ENCODE measurements at places on chromosomes 2 and 18.

GRCh38 chr2:214034417-214034816 is 376.4 kb upstream of the VWC2L start:
- no peak for DNase-seq

GRCh38 chr2:46171411-46171953 is 125.7 kb upstream of the EPAS1 start:
- no peak for DNase-seq

DNA sequence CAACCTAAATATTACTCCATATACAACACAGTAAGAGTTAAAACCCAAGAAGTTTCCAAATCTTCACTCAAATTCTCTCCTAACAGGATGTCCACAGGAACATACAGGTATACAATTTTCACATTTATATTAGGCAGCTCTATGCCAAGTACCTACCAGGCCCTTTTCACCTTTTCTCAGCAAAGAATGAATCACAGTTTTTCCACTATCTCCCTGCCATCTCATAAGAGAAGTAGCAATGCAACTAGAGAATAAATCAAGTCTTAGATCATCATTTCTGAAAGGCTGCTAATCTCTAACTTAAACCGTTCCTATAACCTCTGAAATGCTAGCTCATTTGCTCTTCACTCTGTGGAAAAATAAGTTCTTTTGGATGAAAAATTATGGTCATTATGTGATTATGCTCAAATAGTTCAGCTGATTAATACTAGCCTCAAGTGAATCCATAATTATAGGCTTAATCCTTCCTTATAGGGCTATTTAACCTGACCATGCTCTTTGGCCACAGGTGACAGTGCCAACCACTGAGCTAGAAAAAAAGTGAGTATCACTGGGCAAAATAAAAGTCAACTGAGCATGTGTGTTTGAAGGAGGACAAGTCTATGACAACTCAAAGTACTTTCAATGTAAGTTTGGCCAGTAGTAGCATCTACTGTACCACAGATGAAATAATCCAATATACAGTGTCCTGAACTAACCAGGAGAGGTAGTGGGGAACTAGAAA is 79.7 kb downstream of the COBLL1 start:
- DNase-seq: no peak

DNA sequence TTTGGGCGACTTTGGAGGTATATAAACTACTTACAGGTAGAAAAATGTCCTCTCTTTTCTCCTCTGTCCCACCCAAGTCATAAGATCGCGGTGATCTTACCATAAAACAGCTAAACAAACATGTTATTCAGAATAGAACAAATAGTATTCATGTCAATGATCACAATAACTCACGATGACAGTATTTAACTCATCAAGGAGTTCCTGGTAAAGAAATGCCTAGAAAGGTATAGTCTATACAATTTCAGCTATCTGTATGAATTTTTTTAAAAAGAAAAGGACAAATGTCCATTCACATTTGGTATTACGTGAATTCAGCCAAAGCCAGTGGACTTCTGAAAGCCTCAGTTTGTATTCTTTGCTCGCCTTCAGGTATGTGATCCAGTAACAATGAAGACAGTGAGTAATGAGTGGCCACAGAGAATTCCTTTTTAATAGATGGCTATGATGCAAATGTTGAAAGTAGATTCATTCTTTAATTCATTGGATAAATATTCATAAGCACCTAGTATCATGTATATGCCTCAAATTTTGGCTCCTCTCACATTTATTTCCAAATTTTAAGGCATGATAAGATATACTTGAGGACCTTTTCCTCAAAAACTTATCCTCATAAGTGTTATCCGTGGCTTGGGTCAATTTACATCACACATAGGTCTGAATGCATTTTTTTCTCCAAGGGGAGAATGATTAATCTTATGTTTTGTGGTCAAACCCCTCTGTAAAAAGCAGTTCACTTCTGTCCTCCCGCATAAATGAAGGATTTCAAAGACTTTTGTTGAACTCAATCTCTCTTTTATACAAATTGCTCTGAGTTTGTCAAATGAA is 20.3 kb downstream of the ABCB11 start:
- no peak for DNase-seq

DNA sequence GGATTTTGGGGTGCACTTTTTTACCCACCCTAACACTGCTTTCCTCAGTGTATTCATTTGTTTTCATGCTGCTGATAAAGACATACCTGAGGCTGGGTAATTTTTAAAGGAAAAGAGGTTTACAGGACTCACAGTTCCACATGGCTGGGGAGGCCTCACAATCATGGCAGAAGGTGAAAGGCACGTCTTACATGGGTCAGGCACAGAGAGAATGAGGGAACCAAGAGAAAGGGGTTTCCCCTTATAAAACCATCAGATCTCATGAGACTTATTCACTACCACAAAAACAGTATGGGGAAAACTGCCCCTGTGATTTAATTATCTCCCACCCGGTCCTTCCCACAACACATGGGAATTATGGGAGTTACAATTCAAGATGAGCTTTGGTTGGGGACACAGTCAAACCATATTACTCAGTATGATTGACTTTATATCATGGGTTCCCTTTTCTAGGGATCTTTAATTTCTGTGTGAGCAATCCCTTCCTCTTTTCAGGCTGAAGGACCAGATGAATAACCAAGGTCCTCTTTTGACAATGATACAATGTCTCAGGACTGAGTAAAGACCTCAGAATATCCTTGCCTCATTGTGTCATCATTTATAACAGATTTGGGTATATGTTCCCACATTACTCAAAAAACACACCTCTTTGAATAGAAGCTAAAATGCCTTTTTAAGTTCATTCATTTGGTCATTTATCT is 100.1 kb upstream of the TRIB2 start:
- DNase-seq: no peak

- DNase-seq: no peak
These were observed 45.5 kb upstream of the CAVIN2 start for GRCh38 chr2:191892391-191892790.

DNA sequence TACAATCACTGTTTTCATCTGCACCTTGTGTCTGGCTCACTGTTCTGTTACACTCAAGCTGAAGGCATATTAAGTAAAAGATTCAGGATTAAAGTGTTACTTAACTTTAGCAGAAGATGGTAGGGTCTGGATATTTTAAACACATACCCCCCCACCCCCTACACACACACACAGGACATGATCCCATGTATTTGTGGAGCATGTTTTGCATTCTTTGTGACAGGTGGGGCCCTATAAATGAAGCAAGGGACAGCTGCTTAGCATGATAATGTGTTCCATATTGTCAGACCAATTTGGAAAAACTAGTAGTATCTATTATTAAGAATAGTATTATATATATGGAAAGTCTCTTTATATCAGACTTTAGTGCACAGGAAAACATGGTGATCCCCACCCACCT is 335.2 kb upstream of the TNP1 start:
- DNase-seq: no peak

GRCh38 chr18:9249254-9249653 is 85.3 kb upstream of the TWSG1 start:
- DNase-seq: no peak

GRCh38 chr18:24086082-24086481 is 52.8 kb upstream of the CABYR start:
- DNase-seq: no peak

GRCh38 chr2:6957910-6958615 is 40.9 kb downstream of the RNF144A start:
- DNase-seq: peak; percentile 40

DNA sequence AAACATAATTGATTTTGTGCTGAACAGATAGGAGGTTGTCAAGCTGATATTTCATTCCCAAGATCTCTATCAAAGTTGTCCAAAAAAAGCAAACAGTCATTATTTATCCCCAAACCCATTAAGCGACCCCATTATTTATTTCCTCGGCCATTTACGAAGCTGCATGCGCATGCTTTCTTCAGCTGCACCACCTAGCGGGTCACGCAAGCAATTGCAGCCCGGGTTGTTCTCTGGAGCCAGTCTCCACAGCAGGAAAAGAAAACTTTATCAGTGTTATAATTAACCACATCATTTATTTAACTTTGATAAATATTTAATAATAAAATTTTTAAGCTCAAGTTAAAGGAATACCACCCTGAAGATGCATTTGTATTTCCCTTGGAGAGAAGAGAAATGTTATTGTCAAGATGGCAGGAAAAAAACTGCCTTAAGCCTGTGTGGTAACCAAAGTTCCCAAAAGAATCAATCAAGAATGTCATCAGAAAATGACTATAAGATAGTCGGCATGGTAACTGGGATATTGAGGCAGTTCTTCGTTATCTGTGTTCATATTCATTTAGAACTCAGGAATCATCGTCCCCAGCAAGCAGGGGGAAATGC is 304.7 kb downstream of the FBXO15 start:
- DNase-seq: no peak

DNA sequence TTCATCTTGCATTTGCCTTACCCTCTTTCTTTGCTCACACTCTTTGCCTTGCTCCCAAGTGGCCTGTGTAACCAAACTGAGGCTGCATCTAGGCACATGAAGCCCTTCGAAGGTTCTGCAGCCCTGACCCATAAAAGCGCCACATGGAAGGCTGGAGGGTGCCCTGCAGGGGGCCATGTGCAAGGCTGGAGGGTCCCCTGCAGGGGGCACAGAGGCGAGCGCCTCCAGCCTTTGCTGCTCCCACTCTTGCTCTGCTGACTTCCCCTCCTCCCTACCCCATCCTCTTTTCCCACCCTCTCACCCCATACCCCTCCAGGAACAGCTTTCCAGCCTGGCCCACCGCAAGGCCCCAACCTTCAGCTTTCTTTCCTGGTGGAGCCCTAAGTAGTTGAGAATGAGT is 317.3 kb downstream of the CELF4 start:
- no peak for DNase-seq

DNA sequence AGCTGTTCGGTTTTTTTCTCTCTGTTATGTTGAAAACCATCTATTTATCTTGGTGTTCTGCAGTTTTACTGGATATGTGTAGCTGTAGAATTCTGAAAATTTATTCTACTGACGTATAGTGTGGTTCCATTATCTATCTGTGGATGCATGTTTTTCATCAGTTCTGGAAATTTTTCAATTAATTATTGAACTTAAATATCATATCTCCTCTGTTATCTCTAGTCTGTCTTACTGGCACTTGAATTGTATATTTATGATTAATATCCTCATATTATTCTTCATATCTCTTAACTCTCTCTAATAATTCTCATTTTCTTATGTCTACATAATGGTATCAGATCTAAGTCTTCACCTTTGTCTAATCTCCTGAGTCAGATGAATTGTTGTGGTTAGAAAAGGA is 501.7 kb downstream of the STK39 start:
- DNase-seq: no peak

DNA sequence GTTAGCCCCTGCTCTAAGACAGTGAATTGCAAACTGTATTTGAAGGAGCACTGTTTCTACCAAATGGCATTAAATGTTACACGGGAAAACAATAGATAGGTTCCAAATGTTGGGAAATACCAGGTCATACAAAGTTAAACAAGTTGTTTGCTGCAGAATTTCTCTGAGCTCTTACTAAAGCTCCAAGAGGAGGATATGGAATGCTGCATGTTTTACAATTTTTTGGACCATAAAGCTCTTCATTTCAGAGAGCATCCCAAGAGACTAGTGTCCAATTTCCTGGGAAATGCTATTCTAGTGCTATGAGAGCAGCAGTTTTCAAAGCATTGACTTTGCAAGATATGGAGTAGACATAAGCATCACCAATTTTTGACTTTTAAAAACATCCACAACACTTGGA is 155.6 kb upstream of the CCDC68 start:
- no peak for DNase-seq

DNA sequence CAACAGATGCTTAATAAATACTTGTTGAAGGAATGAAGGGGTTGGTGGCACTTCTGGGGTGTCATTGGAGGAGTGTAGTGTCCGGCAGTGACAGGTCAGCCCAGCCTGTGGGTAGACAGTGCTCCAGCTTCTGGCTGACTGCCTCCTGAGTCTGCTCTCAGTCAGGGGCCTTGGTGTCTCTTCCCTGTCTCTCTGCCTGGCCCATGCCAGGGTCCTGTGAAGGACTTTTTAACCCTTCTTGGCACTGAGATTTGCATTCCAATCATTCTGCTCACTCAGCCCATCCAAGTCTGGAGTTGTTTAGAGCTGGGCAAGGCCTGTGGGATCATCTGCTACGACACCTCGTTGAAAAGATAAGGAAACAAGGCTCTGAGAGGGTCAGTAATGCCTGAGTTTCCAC is 1.4 kb upstream of the KCNK3 start:
- DNase-seq: peak; percentile 64

GRCh38 chr2:218988650-218989049 is 3.7 kb upstream of the FEV start:
- no peak for DNase-seq

DNA sequence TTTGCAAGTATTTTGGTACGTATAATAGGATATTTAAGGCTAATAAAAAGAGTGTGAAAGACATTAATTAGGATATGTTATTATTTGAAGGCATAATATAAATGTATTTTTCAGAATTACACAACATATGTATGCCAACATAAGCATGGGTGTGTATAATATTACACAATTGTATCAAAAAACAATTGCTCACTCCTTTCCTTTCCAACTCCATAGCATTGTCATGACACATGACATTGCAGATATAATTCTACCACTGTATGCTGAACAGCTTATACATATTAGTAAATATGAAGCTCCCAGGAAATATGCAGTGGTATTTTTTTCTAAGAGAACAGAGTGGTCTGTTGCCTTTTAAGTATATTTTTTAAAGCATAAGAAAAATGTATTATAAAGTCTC is 593.1 kb downstream of the TMX3 start:
- DNase-seq: no peak

GRCh38 chr18:59921384-59921891 is 21.6 kb downstream of the PMAIP1 start:
- DNase-seq: no peak

- DNase-seq: peak; percentile 69
These were observed 1.7 kb downstream of the TMBIM1 start for GRCh38 chr2:218290316-218291261.

GRCh38 chr18:70220628-70221027 is 15.1 kb upstream of the RTTN start:
- no peak for DNase-seq

DNA sequence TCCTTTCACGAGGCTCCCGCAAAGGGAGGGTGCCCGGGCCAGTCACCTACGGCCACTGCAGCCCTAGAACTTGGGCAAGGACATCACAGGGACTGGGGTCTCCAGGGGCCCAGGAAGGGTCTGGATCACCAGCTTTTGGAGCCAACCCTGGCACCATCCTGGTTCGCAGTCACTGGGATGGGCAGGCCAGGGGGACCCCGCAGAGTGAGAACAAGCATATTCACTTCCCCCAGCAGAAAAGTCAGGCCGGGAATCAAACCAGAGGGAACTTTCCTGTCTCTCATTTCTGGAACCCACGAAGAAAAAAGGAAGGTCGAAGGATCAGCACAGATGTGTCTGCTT is 15.4 kb downstream of the SMAD7 start:
- DNase-seq: no peak

DNA sequence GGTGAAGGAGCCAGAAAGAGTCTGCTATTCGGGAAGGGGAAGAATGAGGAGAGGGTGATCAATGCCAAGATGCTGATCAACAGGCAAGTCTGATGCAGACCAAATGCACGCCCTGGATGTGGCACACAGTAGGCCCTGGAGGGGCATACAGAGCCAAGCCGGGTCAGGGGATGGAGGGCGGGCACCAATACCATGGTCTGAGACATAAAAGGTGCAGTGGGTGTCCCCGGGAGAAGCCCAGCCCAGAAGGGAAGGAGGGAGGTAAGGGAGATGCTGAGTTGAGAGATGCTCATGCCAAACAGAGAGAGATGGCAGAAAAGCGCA is 66.6 kb upstream of the ID2 start:
- DNase-seq: peak; percentile 32

Data from islet precursor cell (in vitro differentiated cells).